ENCODE measurements at places on chromosomes 13 and 19.

DNA sequence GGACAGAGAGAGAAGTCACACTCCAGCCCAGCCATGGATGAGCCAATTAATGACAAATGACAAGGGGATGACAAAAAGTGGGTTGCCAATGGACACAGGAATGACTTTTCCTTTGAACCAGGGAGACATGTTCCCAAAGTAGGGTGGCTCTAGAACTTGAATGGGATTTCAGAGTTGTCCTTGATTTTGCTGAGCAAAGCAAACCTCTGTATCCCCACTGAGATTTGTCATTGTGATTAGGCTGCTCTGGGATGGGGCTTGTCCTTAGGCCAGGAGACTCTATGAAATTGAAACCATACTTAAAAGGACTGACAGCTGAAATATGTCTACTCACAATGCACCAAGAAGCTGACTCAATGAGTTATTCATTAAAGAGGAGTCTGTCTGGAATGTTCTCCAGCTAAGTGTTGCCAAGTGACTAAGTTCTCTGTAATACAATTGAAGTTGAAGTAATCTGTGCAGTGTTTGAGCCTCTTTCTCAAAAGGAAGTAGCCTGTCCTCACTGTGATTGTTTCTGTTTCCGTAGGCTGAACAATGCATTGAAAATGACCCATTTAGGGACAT lies 69.0 kb upstream of the PCDH9 start:
- DNase-seq: no peak

GRCh38 chr13:99870541-99870940 lies 101.0 kb downstream of the ZIC5 start:
- no peak for DNase-seq

- DNase-seq: no peak
Observed at GRCh38 chr13:35784286-35784951, 307.9 kb upstream of the MAB21L1 start.

GRCh38 chr19:14540741-14541525 lies 11.5 kb downstream of the TECR start:
- DNase-seq: no peak

DNA sequence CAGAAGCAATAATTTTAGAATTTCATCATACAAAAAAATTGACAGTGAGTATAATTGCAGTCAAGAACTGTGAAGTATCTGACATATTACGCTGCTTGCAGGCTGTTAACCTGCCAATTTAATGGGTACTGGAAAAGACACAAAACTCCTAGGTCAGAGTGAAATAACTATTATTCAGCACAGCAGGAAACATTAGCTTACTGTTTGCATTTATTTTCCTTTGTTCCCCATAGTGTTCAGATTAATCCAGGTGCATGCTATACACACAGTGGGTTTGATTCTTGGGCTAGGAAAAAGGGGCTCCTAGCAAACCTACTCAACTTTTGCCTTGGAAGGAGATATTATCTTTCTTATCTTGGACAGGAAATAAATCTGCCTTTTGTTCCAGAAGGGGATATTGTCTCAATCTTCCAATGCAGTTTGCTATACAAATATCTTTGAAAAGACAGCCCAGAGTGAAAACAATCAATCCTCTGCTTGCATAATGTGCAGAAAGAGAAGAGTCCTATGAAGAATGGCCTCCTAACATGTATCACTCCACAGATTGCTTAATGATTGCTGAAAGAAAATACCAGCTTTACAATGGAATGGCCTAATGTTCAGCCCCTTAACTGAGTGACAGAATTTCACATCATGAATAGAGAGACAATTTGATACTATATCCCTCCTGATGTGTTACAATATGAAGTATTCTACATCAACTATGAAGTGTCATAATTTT lies 443.4 kb downstream of the TBC1D4 start:
- no peak for DNase-seq

GRCh38 chr19:40693150-40693788 lies 2.8 kb upstream of the NUMBL start:
- DNase-seq: no peak

DNA sequence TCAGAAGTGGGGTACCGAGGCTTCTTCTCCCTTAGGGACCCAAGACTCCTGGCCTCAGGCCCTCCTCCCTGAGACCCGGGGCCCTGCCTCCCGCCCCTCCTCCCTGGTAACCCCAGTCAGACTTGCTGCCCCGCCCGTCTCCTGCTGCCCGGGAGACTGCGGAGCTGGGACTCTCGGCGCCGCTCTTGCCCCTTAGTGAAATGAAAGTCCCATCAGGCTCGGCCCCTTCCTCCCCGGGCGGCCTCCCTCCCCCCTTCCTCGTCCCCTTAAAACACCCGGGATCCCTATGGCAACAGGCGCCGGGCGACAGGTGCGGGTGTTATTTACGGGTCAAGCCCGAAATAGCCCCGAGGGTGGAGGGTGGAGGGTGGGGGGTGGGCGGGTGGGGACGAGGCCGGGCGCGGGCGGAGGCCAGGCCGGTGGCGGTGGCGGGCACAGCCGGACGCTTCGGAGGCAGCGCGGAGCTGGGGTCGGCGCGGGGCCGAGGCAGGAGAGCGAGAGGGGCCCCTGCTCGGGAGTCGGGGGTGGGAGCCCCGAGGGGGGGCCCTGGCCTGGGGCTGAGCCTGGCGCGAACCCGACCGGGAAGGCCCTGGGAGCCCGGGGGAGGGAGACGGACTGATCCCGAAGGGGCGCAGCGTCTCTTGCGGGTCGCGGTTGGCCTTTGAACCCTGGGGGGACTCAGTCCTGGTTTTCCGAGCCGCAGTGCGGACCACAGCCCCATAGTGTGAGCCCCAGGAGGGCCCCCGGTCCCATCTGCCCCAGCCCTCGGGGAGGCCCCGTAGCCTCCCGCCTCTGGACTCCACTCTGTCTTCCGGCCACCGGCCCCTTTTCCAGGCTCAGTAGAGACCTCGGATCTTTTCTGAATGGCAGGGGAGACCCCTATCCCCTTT lies at the start of gene CACNG6:
Gene CACNG6, plus strand, starts transcription at position 414 of the 890 bp plus-strand sequence. CDS start 1,241 bp downstream, outside the sequence.
- no peak for DNase-seq

- DNase-seq: peak; percentile 84
Observed at GRCh38 chr19:7681340-7682174, 924 bp downstream of the TRAPPC5 start.
